ENCODE measurements at places on chromosomes 11 and 22. TPM values are rescaled to one million over a fixed set of nuclear protein-coding genes. Genes with fewer than 3 reads are reported as not detected.

- DNase-seq: no peak
- H3K36me3 ChIP-seq: no peaks in the 10 kb centered on the region
- H3K4me3 ChIP-seq: no peak overlapping the region
- H3K27me3 ChIP-seq: no peaks in the 10 kb centered on the region
- H3K27ac ChIP-seq: no peak overlapping the region
- no peaks in the 10 kb centered on the region for H3K4me1 ChIP-seq
These were observed 161.1 kb upstream of the CCDC179 start for GRCh38 chr11:23021287-23021863.

GRCh38 chr11:112770487-112770886, 190.7 kb upstream of the NCAM1 start:
- no peaks in the 10 kb centered on the region for H3K36me3 ChIP-seq
- no peaks in the 10 kb centered on the region for H3K4me1 ChIP-seq
- DNase-seq: no peak
- H3K4me3 ChIP-seq: no peak overlapping the region

- H3K27ac ChIP-seq: no peak overlapping the region
- no peaks in the 10 kb centered on the region for H3K27me3 ChIP-seq
- DNase-seq: no peak
- no peak overlapping the region for H3K4me3 ChIP-seq
These were observed 87.7 kb upstream of the OPCML start for GRCh38 chr11:133619973-133620372.

DNA sequence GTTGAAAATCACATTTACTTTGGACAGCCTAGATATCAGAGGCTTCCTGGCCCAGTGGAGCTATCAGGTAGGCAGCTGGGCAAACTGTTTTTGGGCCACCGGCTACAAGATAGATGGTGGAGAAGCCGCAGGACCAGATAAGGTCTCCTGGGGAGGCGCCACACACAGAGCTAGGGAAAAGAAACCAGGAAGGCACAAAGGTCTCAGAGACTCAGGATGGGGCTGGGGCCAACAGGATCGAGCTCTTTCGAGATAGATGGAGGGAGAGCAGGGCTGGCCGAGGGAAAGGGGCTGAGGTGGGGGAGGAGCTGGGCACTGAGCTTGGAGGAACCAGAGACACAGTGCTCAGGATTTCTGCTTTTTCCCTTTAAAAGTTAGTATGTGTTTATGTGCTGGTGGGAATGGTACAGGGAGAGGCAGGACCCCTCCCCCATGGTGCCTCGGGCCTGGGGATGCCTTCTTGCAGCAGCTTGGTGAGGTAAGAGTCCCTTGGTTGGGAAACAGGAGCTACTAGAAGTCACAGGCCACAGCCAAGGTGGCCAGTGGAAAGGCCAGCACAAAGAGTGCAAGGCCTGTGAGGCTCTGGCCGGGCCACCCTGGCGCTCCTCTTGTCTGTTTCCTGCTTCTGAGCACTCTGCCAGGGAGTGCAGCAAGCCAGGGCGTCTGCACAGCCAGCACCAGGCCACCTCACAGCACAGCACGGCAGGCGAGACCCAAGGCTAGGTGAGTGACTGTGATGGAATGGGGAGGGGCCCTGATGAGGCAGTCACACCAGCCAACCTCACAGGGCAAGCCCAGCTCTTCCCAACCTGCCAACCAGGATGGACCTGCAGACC, 11.5 kb upstream of the NAP1L4 start:
- H3K27me3 ChIP-seq: no peaks in the 10 kb centered on the region
- H3K4me3 ChIP-seq: no peak overlapping the region
- DNase-seq: peak; percentile 59
- H3K27ac ChIP-seq: no peak overlapping the region
- peaks cover 57% of the 10 kb centered on the region for H3K36me3 ChIP-seq

DNA sequence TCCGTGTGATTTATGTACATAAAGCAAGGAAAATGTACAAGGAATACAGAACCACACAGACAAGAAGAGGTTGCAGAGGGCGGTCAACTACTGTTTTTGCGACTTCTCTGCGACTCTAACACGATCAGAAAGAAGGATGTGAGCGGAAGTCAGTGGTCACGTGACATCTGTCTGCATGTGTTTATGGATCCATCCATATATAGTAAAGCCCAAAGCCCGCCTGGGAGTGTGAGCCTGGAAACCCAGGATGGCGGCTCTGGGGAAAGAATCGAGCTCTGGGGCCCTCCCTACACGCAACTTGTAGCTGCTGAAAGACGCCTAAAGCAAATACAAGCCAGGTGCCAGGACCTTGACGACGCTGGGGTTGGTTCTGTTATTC, 8.8 kb downstream of the OSBPL5 start:
- H3K4me1 ChIP-seq: peaks cover 56% of the 10 kb centered on the region
- no peak overlapping the region for H3K4me3 ChIP-seq
- H3K36me3 ChIP-seq: no peaks in the 10 kb centered on the region
- H3K27me3 ChIP-seq: no peaks in the 10 kb centered on the region

DNA sequence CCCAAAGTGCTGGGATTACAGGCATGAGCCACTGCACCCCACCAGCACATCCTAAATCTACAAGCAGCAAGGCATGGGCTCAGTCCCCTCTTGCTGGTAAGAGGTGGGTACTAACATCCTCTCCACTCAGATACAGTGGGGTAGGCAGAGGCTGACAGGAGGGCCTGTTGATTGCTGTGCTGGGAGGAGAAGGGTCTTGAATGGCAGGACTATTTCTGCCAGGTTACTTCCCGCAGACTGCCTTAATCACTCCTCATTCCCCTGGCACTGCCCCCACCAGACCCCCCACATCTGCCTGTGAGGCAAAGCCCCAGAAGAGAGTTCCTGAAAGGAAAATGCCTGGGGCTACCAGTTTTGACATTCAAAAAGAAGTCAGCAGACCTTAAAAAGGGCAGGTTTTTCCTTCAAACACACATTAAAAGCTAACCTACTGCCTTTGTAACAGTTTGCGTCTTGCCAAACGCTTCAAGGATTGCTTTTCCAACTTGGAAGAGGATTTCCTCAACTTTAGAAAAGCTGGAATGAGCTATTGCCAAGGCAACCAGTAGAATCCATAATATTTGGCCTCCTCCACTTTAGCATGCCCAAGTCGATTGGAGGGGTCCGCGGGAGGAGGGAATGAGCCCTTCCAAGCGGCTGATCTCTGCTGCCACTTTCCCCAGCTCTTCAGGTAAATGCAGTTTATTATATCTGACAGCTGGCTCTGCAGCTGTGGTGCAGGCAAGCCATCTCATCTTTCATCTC, 62.0 kb downstream of the FDX1 start:
- no peak overlapping the region for H3K27ac ChIP-seq
- H3K36me3 ChIP-seq: no peaks in the 10 kb centered on the region
- H3K4me3 ChIP-seq: no peak overlapping the region
- no peaks in the 10 kb centered on the region for H3K27me3 ChIP-seq
- DNase-seq: no peak

CNGA4 gene
- total RNA-seq: not detected

PCNX3 gene
- 34.0 TPM for total RNA-seq

BTBD18 gene
- not detected for total RNA-seq

OR8G1 gene
- total RNA-seq: not detected

VSTM5 gene
- total RNA-seq: not detected
